CD4-positive, alpha-beta T cell (primary cell): ENCODE measurements at places on chromosomes 5 and 9. TPM values are rescaled to one million over a fixed set of nuclear protein-coding genes. Genes with fewer than 3 reads are reported as not detected.
A peak's percentile ranks its signal among the peaks of the same experiment; 100 is the strongest.

- no peak overlapping the region for H3K27ac ChIP-seq
- H3K27me3 ChIP-seq, result peaks cover 2% of the 10 kb centered on the region
- H3K4me3 ChIP-seq, result no peak overlapping the region
- no peak for DNase-seq
- H3K36me3 ChIP-seq, result no peaks in the 10 kb centered on the region
- no peaks in the 10 kb centered on the region for H3K4me1 ChIP-seq
Measured at GRCh38 chr5:170486371-170486770, 17.4 kb upstream of the KCNIP1 start.

GRCh38 chr9:16191691-16192402 lies 639.0 kb downstream of the CCDC171 start:
- no peak overlapping the region for H3K27ac ChIP-seq
- H3K4me3 ChIP-seq, result no peak overlapping the region
- no peaks in the 10 kb centered on the region for H3K27me3 ChIP-seq
- DNase-seq, result no peak
- no peaks in the 10 kb centered on the region for H3K4me1 ChIP-seq

GRCh38 chr9:20044686-20045085 lies 255.8 kb upstream of the SLC24A2 start:
- no peak for DNase-seq
- H3K4me1 ChIP-seq, result peaks cover 12% of the 10 kb centered on the region
- no peak overlapping the region for H3K27ac ChIP-seq
- H3K36me3 ChIP-seq, result no peaks in the 10 kb centered on the region
- no peaks in the 10 kb centered on the region for H3K27me3 ChIP-seq
- H3K4me3 ChIP-seq, result no peak overlapping the region

DNA sequence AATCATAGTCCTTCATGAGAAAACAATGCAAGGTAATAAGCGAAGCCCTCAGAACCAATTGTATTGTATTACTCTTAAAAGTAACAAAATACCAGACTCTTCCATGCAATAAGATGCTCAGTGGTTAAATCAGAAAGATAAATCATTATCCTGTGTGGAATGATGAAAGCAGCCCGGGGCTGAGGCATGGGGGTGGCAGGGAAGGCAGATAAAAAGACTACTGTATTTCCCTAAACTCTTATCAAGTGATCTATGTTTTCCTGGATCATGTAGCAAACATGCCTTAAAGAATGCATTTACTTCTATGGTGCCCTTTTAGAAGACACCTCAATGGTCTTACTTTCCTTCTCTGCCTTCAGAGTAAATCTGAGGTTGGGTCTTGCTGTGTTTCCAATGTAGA lies 105.6 kb upstream of the DAPK1 start:
- H3K27ac ChIP-seq, result no peak overlapping the region
- H3K4me1 ChIP-seq, result no peaks in the 10 kb centered on the region
- H3K36me3 ChIP-seq, result no peaks in the 10 kb centered on the region
- no peak overlapping the region for H3K4me3 ChIP-seq
- no peaks in the 10 kb centered on the region for H3K27me3 ChIP-seq
- DNase-seq, result no peak

- peaks cover 26% of the 10 kb centered on the region for H3K4me1 ChIP-seq
- no peak overlapping the region for H3K27ac ChIP-seq
- no peak for DNase-seq
- H3K36me3 ChIP-seq, result no peaks in the 10 kb centered on the region
Measured at GRCh38 chr9:36461323-36461722, 61.3 kb upstream of the RNF38 start.

GRCh38 chr5:14467886-14468285 lies 113.7 kb upstream of the OTULINL start:
- H3K36me3 ChIP-seq, result no peaks in the 10 kb centered on the region
- H3K4me1 ChIP-seq, result no peaks in the 10 kb centered on the region
- no peak overlapping the region for H3K27ac ChIP-seq
- no peak for DNase-seq

- H3K4me3 ChIP-seq, result no peak overlapping the region
- DNase-seq, result no peak
- H3K36me3 ChIP-seq, result peaks cover 11% of the 10 kb centered on the region
Measured at GRCh38 chr5:86626149-86626548, 8.4 kb downstream of the COX7C start.

DNA sequence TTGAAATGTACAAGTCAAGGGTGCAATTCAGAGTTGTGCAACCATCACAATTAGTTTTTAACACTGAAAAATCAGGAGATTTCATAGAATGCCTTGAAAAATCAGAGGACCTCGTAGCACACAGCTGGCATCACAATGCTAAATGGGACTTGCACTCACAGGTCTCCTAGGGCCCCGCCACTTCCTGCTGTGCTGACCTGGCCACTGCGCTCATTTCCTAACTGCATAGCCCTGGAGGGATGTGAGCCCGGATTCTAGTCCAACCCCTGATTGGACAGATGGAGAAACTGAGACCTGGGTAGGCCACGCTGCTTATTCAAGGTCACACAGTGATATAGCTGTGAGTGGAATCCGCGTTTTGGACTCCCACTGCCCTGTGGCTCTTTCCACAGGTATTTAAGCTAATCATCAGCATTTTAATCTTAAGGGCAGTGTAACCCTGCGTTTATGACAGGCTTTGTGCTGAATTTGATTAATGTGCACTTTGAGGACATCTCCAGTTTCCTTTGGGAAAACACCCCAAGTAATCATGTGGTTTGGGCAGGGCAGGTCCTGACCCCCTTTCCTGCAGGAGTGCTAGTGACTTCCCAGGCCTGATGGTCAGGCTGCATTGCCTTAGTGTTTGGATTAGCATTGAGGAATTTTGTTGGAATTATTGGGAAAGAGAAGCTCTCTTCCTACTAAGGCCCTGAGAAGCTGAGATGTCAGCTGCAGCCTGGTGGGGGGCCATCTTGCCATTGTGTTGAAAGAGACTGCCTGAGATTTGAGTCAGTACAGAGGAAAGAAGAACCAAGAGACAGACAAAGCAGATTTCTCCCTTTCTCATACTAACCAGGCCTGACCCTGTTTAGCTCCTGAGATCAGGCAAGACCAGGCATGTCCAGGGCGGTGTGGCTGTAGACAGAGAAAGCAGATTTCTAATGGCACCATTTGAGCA lies 36.2 kb downstream of the STC2 start:
- H3K4me1 ChIP-seq, result peaks cover 14% of the 10 kb centered on the region
- H3K4me3 ChIP-seq, result no peak overlapping the region
- H3K36me3 ChIP-seq, result no peaks in the 10 kb centered on the region
- H3K27me3 ChIP-seq, result peaks cover 43% of the 10 kb centered on the region
- no peak overlapping the region for H3K27ac ChIP-seq
- DNase-seq, result no peak

- H3K4me3 ChIP-seq, result no peak overlapping the region
- no peak for DNase-seq
- no peaks in the 10 kb centered on the region for H3K36me3 ChIP-seq
- peaks cover 100% of the 10 kb centered on the region for H3K27me3 ChIP-seq
Measured at GRCh38 chr9:21970800-21971640, 23.2 kb downstream of the CDKN2A start.

- no peak for DNase-seq
- no peaks in the 10 kb centered on the region for H3K27me3 ChIP-seq
- H3K27ac ChIP-seq, result no peak overlapping the region
Measured at GRCh38 chr5:55847837-55848236, 3.3 kb upstream of the IL31RA start.

DNA sequence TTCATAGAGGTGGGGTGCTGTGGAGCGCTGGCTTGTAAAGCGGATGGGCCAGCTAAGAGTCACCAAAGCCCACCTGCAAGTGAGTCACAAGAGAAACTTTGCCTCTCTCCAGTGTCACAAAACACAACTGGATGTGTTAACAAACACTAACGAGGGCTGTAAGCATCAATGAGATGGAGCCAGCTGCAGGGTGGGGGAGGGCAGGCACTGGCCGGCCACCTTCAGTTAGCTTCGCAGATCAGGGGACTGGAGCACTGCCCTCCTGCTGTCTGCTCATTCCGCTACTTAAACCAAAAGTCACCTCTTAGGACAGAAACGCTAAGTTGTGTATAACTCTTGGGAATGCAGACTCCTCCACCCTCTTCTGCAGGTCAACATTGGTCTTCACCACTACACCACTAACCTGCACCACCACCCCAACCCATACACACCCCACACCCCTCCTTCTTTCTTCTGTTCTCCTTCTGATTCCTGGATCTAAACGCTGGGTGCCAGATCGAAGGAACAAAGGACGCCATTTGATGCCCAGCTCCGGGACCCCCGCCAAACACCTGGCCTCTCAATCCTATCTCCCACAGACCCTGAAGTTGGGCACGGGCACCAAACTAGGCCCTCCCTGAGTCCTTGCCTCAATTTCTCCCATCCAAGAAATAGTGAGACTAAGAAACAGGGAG lies 2.1 kb downstream of the ARSI start:
- H3K27me3 ChIP-seq, result peaks cover 39% of the 10 kb centered on the region
- no peak overlapping the region for H3K27ac ChIP-seq
- H3K4me1 ChIP-seq, result no peaks in the 10 kb centered on the region

- H3K27me3 ChIP-seq, result no peaks in the 10 kb centered on the region
- DNase-seq, result no peak
- H3K4me3 ChIP-seq, result no peak overlapping the region
- no peaks in the 10 kb centered on the region for H3K36me3 ChIP-seq
Measured at GRCh38 chr9:116475201-116475600, 211.9 kb upstream of the TRIM32 start.

- no peak overlapping the region for H3K27ac ChIP-seq
- H3K4me1 ChIP-seq, result no peaks in the 10 kb centered on the region
- no peaks in the 10 kb centered on the region for H3K36me3 ChIP-seq
- H3K4me3 ChIP-seq, result no peak overlapping the region
- H3K27me3 ChIP-seq, result peaks cover 7% of the 10 kb centered on the region
- DNase-seq, result no peak
Measured at GRCh38 chr9:97813072-97813471, 40.0 kb upstream of the FOXE1 start.

DNA sequence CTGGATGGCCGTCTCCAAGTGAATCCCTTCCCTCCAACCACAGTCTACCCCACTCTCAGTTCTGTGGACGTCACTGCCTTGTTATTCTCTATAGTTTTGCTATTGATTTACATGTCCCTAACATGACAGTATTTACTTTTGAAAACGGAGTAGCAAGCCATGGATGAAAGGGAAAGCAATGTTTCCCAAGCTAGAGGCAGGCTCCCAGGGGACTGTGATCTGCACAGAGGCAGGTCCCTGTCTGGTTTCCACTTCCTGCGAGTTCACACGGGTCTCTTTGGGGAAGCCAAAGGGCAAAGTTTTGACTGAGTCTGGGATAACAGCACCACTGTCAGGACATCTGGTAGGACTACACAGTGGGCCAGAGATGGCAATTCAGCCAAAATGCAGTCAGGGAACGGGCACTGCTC lies 12.7 kb downstream of the C9orf153 start:
- no peaks in the 10 kb centered on the region for H3K4me1 ChIP-seq
- H3K36me3 ChIP-seq, result no peaks in the 10 kb centered on the region
- no peaks in the 10 kb centered on the region for H3K27me3 ChIP-seq
- no peak overlapping the region for H3K27ac ChIP-seq
- no peak overlapping the region for H3K4me3 ChIP-seq
- DNase-seq, result no peak

DNA sequence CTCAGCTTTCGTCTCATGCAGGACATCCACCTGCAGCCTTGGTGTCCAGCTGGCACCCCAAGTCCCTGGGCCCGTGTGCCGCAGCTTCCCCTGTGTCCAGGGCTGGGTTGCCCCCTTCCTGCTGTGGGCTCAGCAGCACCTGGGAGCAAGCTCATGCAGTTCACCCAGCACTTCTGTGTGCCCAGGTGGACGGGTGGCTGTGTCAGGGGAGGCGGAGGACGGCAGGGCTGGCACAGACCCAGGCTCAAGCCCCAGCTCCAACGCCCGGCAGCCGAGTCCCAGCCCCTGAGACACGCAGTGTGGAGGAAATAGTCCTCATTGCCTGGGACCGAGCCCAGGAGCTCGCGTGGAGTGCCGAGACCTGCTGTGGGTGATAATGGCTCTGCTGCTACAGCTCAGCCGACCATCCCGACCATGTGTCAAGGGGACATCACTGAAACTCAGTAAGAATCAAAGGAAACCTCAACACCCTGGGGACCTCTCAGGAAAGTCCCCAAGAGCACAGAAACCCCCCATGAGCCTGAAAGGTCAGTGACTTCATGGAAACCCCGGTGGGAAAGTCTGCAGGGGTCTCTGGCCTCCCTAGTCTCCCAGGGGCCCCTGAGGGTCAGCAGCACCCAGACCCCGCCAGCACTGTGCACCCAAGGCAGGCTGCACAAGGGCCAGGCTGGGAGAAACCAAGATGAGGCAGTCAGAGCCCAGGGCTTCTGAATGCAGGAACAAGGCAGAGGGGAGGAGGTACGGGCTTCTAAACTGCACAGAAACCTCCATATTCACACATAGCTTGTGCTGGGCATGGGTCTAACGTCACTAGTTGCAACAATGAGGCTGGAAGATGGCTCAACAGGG lies 38.8 kb downstream of the LPCAT1 start:
- no peak overlapping the region for H3K4me3 ChIP-seq
- H3K4me1 ChIP-seq, result peaks cover 14% of the 10 kb centered on the region

DNA sequence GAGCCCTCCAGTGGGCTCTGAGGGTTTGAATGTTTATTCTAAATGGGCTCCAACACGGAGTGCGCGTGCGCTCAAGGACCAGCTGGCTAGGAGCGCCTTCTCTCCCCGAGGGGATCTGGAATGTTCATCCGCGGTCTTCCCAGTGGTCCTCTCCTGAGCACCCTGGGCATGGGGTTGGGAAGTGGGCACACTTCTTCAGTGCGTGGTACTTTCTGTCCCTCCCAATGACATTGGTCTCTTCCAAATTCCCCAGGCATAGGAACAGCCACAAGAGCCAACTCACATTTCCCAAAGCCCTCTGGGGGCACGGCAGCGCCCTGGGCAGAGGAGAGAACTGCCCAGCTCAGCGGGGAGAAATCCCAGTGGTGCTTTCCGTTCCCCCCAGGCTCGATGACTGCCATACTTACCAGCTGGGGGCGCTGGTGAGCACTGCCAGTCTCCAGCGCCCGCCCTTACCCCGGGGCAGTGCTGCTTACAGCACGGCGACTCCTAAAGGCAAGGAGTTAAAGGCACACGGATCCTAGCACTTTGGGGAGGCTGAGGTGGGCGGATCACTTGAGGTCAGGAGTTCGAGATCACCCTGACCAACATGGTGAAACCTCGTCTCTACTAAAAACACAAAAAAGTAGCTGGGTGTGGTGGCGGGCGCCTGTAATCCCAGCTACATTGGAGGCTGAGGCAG lies 29.9 kb upstream of the OBP2B start:
- H3K36me3 ChIP-seq, result no peaks in the 10 kb centered on the region
- H3K27me3 ChIP-seq, result peaks cover 4% of the 10 kb centered on the region
- DNase-seq, result peak; percentile 56
- H3K4me3 ChIP-seq, result peak overlapping the region; percentile 30
- H3K4me1 ChIP-seq, result peaks cover 13% of the 10 kb centered on the region

CCNO gene
- not detected for total RNA-seq

CD14 gene
- 1.7 TPM for total RNA-seq

SPINK13 gene
- not detected for total RNA-seq

RNF183 gene
- total RNA-seq, result not detected

PPP3R2 gene
- not detected for total RNA-seq

CCL21 gene
- not detected for total RNA-seq

SPATA31A3 gene
- not detected for total RNA-seq

ADRB2 gene
- total RNA-seq, result 1.6 TPM

BARX1 gene
- 0.33 TPM for total RNA-seq

GRXCR2 gene
- not detected for total RNA-seq
